ENCODE measurements at places on chromosomes 5 and 9.

- DNase-seq, result no peak
Measured at GRCh38 chr5:115355767-115356381, 59.4 kb upstream of the CCDC112 start.

DNA sequence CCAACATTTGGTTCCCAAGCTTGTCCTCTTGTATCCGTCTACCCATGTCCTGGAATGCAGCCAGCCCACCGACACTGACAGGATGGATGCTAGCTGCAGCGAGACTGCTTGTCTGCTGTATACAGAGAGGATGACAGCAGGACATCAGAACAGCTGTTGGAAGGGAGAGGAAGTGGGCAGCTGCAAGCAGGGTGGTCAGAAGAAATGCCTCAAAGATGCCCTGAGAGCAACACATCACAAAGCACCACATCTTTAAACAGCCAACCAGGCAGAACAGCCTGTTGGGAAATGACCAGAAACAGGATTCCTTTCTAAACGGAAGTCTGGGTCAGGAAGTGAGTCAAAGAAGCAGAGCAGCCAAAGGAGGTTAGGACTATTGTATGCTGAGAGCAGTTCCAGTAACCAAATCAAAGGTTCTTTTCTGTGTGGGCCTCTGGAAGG lies 219.1 kb downstream of the NDUFS4 start:
- DNase-seq, result peak; percentile 76

- DNase-seq, result peak; percentile 79
Measured at GRCh38 chr9:110918316-110919049, 119.8 kb downstream of the LPAR1 start.

GRCh38 chr9:116391306-116391900 lies 237.8 kb downstream of the PAPPA start:
- peak; percentile 41 for DNase-seq

- DNase-seq, result no peak
Measured at GRCh38 chr9:129283705-129284606, 105.9 kb upstream of the IER5L start.

DNA sequence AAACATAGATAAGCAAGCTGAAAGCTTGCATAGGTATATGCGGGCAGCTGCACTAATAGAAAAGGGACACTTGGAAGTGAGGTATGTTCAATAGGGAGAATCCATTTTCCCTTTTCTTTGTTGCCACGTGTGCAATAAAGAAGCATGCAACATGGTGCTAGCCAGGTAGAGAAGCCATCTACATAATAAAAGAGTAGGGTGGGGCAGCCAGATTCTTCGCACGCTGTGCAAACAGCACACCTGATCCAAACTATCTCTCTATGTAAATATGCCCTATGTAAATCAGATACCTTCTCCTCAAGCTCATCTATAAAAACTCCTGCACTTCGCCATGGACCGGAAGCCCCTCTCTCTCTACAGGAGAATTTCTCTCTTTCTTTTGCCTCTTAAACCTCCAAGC lies 91.9 kb upstream of the C9orf72 start:
- no peak for DNase-seq

DNA sequence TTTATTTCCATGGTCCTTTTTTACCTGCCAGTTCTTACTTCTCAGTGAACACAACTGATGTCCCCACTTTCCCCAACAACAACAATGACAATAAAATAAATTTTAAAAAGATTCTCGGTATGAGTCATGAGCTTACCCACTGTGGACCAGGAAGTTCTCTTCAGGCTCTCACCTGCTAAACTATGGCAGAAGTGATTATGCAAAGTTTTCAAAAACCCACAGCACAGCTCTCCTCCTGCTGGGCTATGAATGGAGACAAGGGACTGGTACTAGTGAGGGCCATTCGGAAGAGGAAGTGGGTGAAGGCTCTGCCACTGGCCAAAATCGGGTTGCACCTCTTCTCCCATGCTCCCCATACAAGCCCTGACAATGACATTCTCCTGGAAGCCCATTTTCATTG lies 429.4 kb downstream of the PIK3R1 start:
- no peak for DNase-seq

DNA sequence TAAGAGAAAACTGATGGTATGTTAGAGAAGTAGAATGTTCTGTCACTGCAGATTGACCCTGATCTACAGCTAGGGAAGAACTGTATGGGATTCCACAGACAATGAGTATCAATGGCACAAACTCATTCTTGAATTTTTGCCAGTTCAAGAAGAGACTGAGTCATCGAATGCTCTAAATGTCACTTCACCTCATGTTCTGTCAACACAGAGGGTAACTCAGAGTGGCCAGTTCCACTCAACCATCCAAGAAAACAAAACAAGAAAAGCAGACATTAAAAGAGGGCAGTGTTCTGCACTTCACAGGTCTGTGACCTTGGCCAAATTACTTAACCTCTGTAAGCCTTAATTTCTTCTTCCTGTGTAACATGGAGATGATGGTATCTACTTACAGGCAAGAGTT lies 132.2 kb upstream of the HMHB1 start:
- DNase-seq, result peak; percentile 44

- DNase-seq, result peak; percentile 37
Measured at GRCh38 chr9:131334629-131335367, 45.3 kb downstream of the PLPP7 start.

- no peak for DNase-seq
Measured at GRCh38 chr9:110309681-110310080, 28.0 kb downstream of the TXNDC8 start.
